ENCODE measurements at places on chromosomes 13 and 19. TPM values are rescaled to one million over a fixed set of nuclear protein-coding genes. Genes with fewer than 3 reads are reported as not detected.

PGLYRP2 gene
- not detected for total RNA-seq

PSG11 gene
- total RNA-seq, result not detected

CHERP gene
- total RNA-seq, result 3.6 TPM

FAM83E gene
- 0.46 TPM for total RNA-seq

FCAR gene
- total RNA-seq, result not detected

CEACAM16 gene
- total RNA-seq, result not detected

DLEU7 gene
- total RNA-seq, result under 0.01 TPM

SOX1 gene
- not detected for total RNA-seq

LPAR2 gene
- total RNA-seq, result 0.71 TPM

RASAL3 gene
- total RNA-seq, result 0.09 TPM

KCNN1 gene
- total RNA-seq, result 0.09 TPM

ZNF99 gene
- not detected for total RNA-seq
